ENCODE measurements at places on chromosomes 2 and 18.

DNA sequence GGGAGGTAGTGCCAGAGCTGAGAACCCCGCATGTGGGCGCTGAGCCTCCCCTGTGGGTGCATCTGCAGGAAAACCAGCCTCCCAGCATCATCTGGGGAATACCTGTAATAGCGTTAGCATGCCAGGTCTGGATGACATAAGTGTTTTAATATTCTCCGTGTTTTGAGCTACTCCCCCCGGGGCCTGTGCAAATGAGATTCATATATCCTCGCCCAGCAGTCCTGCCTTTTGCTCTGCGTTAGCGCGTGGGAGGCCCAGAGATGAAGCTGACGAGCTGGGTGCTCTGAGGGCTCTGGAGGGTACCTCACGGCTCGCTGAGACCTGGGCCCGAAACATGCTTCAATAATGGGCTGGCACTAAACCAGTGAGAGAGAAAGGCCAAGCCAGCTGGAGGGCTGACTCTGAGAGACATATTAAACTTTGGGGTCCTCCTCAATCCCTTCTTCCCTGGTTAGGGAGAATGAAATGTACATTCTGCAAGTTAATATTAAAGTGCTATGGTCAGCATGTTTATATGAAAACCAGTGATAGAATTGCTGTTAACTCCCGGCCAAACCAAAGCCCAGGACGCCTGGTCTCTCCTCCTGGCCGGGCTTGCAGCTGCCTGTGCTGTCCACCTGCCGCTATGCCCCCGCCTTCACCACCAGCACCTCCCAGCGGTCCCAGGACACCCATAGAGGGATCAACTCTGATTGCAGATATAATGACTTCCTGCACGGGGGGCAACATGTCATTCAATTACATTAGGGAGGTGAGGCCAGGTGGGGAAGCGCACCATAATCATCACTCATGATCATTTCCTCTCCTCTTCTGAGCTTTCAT lies 77.0 kb downstream of the EDAR start:
- peak; percentile 7 for DNase-seq

GRCh38 chr2:240472078-240472790 lies 36.8 kb downstream of the GPC1 start:
- no peak for DNase-seq

GRCh38 chr2:132780651-132781050 lies 110.6 kb upstream of the LYPD1 start:
- no peak for DNase-seq

GRCh38 chr2:117308861-117309770 lies 505.4 kb upstream of the DDX18 start:
- no peak for DNase-seq

DNA sequence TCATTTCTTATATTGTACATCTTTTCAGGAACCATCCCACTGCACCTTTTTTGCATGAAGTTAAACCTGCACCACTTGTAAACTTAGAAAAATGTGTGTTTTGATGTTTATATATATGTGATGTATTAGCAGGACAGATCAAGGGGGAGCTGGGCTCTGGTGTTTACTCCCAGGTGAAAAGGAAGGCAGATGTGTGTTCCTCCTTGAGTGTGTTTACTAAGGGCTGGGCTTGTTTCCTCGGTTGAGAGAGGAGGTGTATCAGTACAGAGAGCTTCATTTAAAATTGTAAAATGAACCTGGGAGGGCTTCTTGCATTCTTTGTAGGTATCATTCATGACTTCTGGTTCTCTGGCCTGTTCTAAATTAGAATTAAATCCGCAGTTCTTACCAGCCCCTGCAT lies 14.8 kb downstream of the LPIN1 start:
- no peak for DNase-seq

GRCh38 chr2:134668821-134669220 lies 50.0 kb downstream of the TMEM163 start:
- peak; percentile 40 for DNase-seq

DNA sequence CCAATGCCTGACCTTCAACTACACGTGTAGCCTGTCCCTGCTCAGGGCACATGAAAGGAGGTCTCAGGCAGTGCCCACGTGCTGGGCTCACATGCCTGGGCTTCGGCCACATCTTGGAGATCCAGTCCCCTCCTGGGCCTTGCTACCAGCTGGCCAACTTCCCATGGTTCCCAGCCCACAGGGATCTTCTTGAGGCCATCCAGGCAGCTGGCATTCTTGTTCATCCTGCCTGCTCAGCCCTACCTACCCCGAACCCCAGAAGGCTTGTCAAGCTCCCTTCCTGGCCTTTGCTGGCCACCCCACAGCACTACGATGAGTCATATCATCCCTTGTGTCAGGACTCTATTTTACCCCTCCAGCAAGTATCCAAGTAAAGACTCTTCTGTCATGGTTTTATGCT lies 97.1 kb downstream of the ZBTB7C start:
- DNase-seq: no peak

DNA sequence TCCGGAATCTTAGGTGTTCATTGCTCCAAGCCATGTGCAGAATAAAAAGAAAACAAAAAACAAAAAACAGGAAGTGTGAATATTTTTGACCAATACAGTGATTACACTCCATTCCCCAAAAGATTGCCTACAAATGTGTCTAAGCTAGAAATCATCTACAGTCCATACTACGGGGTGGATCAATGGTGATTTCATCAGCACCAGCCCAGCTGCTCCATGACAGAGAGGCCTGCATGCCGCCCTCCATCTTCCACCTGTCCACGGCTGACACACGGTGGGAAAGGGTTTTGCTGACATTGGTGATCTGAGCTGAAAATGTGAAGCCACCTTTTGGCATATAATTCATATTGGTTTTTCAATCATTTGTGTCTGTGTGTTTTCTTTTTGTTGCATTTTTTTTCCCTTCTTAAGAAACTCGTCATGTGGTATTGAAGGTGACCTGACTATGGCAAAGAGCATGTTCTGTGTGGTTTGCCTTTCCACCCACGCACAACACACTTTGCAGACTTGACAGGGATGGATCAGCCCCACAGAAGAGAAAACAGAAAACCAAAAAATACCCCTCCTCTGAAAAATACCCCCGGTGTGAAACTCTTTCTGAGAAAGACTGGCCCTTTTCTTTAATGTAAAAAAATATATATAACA lies 533.1 kb downstream of the RNF144A start:
- DNase-seq: no peak

GRCh38 chr2:88176352-88176984 lies 6.3 kb downstream of the THNSL2 start:
- DNase-seq: no peak

GRCh38 chr2:119706221-119706620 lies 27.2 kb downstream of the TMEM177 start:
- no peak for DNase-seq

DNA sequence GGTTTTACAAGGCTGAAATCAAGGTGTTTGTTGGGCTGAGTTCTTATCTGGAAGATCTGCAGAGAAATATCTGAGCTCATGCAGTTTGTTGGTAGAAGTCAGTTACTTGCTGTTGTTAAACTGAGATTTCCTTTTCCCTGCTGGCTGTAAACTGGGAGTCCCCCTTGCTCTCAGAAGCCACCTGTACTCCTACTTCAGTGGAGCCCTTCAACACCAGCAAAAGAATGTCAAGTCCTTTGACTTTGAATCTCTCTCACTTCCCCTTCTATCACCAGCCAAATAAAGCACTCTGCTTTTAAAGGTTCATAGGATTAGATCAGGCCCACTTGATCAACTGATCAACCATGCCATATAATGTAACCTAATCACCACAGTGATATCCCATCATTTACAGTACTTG lies 252.2 kb upstream of the CDH7 start:
- no peak for DNase-seq

DNA sequence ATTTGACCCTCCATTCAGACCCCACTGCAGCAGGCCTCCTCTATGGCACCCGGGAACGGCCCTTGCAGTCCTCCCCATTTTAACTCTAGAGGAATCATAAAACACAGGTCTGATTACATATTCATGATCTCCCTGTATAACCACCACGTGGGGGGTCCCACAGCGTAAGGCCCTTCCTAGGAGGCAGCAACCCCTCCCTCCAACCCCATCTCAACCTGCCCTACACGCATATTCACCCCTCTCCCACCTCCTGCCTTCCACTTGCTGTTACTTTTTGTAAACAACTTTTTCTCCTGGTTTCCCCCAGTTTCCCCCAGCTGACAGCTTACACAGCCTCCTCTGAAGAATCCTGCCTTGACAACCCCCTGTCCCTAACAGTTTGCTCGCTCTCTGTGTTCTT lies 85.1 kb upstream of the FOXI3 start:
- no peak for DNase-seq

DNA sequence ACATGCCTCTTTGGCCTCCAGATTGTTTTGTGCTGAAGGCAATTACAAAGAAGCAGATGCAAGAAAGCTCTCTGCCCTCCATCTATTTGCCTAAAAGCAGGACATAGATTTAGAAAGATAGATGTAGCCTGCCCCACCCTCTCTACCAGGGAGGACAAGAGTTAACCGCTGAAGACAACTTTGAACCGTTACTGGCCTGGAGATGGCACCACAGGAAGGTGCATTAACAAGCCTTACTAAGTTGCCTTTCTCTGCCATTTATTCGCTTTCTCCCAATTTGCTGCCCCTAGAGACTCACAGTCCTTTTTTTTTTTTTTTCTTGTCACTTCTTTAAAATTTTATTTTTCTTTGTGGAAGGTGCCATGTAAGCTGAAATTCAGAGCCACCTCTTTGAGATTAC lies 28.8 kb upstream of the RMDN2 start:
- no peak for DNase-seq

GRCh38 chr2:236687296-236687965 lies 117.8 kb downstream of the ACKR3 start:
- DNase-seq: no peak

GRCh38 chr2:96145848-96146152 lies 560 bp upstream of the DUSP2 start:
- DNase-seq: no peak

DNA sequence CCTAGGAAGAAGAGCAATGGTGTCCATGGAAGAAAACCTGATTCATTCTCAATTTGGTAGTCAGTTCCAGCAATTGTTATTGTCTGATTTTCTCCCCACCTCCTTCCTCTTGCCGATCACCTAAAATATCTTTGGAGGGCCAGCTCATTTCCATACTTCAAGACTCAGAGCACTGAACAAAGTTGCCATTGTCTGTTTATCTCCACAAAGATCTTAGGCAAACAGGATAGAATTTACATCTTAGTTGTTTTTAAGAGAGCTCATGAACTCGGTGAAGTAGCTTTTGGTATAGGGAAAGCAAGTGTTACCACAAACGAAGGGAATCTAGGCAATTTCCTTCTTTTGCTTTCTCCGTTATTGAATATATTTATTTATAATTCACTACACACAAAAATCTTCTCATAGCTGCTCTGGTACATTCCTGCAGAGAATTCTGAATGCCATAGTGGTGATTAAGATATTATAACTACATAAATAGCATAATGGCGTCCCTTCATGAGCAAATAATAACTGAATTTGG lies 41.5 kb upstream of the CHST9 start:
- no peak for DNase-seq

DNA sequence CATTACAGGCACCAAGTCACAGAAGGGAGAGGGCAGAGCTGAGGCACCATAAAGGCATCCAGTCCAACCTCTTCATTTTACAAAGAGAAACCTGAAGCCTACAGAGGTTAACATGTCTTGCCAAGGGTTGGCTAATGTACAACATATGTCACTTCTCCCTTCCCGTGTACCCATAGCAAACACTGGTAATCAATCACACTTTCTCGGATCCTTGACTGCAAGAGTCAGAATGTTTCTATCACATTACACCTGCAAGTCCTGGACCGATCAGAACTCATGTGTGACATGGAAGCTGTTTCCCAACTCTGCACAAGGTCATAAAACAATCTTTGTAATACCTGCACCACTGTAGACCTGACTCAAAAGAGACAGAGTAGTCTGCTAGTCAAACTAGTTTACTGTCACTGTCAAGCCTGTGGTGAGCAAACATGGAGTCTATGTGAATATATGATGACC lies 6.0 kb downstream of the ANKRD44 start:
- no peak for DNase-seq

DNA sequence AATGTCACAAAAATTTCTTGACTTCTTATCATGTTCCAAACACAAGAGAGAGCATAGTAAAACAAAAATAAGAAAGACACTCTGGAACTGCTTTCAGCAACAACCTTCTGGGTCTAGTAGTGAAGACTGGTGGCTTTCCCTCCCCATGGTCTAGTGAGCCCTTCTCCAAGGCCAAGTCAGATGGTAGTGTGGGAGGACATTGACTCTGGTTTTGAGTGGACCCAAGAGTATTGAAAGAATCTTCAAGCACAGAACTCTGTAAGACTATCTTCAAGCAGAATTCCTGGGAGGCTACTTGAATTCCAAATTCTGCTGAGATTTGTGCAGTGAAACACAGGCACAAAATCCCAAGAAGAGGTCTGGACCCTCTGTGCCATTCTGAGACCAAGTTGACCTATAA lies 21.1 kb downstream of the ANTXR1 start:
- no peak for DNase-seq

DNA sequence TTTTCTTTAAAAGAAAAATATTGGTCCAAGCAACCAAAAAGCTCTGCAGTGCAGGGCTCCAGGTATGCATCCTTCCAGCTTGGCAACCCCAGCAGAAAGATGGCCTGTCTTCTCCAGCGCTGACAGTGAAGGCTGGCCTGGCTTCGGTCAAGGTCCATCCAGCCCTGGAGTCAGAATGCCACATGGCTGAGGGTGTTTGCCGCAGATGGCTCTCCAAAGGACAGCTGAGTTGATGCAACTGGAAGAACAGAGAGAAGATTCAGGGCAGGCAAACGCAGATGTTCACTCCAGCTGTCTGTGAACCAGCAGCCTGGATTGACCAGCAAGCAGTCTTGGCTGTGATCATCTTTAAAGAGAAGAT lies 51.4 kb downstream of the MARCO start:
- peak; percentile 14 for DNase-seq

DNA sequence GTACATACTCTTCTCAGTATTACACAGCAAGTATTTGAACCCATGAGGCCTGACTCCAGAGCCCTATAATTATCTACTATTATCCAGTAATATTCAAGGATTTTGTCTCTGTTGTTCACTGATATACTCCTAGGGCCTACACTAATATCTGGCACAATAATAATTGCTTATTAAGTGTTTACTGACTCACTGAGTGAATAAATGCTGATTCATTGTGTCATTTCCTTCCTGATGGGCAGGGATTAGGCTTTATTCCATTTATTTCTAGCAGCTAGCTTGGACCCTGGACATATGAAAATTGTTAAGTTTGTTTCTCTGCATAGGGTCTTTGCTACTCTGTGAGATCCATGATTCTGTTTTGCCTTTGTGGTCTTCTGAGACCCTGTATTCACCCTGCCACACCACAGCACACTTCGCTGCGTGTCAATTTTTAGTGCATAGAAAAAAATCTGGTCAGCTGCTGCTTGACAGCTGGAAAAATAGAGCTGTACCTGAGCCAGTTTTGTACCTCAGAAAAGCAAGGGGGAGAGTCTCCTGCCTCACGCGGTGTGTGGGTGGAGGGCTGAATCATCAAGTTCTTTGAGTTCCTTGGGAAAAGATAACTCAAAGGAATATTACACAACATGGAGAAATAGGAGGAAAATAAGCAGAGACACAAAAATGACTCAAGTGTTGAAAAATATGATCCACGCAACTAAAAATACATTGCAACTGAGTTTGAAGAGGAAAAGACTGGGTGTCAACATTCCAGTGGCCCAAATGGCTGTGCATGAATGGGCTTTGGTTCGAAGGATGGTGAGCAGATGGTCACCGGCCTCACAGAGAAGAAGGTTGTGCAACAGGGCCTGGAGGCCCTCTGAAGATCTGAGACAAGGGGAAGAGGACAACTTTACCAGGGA lies 18.9 kb upstream of the DPP4 start:
- DNase-seq: no peak

- no peak for DNase-seq
Measured at GRCh38 chr2:14572633-14573032, 59.9 kb upstream of the LRATD1 start.

- DNase-seq: peak; percentile 10
Measured at GRCh38 chr2:3638456-3638810, 19.6 kb upstream of the ALLC start.
